ENCODE measurements at places on chromosomes 4 and X. TPM values are rescaled to one million over a fixed set of nuclear protein-coding genes. Genes with fewer than 3 reads are reported as not detected.

- DNase-seq: no peak
Measured at GRCh38 chr4:82774711-82775171, 23.9 kb downstream of the SCD5 start.

DNA sequence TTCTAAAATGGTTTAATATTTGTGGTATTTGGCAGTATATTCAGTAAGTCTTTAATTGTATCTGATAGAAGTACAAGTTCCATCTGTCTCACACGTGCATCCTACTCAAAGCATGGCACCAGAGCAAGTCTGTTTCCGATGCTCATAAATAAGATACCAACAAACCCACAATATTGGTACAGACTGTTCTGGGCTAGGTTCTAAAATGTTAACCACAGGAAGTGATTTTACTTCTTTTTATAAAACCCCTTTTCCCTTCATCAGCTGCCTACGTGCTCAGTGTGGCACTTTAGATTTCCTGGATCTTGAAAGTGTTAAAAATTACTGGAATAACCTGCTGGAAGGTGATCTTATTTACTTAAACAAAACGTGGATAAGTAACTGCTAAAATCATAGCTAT, 165.1 kb downstream of the CFAP299 start:
- no peak for DNase-seq

DNA sequence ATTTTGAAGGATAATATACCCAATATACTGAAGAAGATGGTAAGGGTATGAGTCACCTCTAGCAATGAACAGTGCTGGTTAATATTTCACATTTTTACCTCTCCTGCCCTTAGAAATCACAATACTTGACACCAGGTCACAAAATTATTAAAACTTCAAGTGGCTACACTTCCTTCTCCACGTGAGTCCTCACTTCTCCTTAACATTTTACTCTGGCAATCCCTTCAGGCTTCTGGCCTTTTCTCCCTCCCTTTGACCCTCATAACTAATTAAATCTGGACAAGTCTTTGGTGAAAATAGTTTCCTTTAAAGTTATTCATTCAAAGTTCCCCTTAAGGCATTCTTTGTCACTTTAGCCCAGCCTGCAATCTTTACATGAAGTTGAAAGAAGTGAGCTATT, 190.4 kb downstream of the UNC5C start:
- DNase-seq: no peak

- DNase-seq: no peak
Measured at GRCh38 chrX:100674705-100675104, 30.7 kb downstream of the SRPX2 start.

GRCh38 chrX:154378059-154378798, 866 bp upstream of the EMD start:
- peak; percentile 57 for DNase-seq

- DNase-seq: no peak
Measured at GRCh38 chrX:85619962-85620361, 240.5 kb upstream of the POF1B start.

- no peak for DNase-seq
Measured at GRCh38 chrX:105328773-105329172, 108.3 kb upstream of the TEX13A start.

- DNase-seq: no peak
Measured at GRCh38 chr4:83606898-83607297, 71.0 kb downstream of the GPAT3 start.

- DNase-seq: no peak
Measured at GRCh38 chrX:110082161-110082560, 79.2 kb downstream of the TMEM164 start.

DNA sequence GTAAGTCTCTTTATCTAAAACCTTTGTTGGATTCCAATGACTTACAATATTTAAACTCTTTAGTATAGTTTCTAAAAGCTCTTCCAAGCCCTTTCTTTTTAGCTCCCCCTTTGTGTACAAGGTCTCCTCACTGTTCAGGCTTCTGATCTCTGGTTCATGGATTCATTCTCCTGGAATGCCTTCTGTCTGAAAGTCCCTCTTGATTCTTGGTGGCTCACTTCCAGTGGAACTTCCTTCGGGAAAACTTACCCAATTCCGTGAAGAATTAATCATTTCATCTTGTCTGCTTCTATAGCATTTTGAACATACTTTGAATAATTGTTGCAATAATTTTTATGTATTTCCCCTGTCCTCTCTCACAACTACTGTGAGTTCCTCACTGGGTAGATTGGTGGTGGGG, 3.6 kb downstream of the ARHGAP24 start:
- no peak for DNase-seq

DNA sequence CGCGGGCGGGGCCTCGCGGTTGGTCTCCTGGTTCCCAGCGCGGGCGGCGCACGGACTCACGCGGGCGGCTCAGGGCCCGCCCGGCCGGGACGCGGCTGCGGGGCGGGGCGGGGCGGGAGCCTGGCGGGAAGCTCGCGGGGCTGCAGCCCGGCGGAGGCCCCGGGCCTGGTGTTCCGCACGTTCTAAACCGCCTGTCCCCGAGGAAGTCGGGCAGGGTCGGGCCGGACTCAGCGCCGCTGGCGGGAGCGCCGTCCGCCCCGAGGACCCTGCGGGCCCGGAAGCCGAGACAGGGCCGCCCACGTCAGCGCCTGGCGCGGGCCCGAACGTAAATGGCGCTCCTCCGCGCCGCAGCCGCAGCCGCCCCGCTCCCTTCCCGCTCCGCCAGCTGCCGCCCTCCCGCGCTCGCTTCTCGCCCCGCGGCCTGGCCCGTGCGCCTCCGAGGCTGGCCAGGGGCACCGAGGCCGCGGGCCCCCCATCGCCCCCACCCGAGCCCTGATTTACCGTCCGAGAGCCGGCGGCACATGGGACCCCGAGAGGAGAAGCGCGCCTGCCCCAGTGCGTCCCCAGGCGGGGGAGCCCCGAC, 309 bp upstream of the CTBP1 start:
- peak; percentile 89 for DNase-seq

- no peak for DNase-seq
Measured at GRCh38 chr4:128456171-128456570, 168.6 kb upstream of the PGRMC2 start.

- peak; percentile 5 for DNase-seq
Measured at GRCh38 chr4:4849524-4850193, 9.8 kb upstream of the MSX1 start.

DNA sequence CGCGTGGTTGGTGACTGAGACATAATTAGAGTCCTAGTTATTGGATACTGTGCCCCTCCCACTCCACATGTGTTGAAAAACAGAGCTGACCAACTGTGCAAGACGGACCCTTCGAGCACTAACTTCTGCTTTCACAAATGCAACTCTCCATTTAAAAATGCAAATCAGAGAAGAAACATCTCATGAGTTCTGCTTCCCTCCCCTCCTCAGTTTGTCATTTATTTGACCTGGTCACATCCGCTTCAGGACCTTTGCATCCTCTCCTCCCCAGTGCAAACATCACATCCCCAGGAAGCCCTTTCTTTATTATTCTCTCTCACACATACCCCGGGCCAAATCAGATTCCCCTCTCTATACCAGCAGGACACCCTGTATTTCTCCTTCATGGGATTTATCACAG, 38.1 kb upstream of the NOCT start:
- no peak for DNase-seq

- DNase-seq: no peak
Measured at GRCh38 chrX:56794404-56795230, 65.6 kb downstream of the NBDY start.

GRCh38 chr4:72314869-72315268, 254.2 kb downstream of the ADAMTS3 start:
- no peak for DNase-seq

DNA sequence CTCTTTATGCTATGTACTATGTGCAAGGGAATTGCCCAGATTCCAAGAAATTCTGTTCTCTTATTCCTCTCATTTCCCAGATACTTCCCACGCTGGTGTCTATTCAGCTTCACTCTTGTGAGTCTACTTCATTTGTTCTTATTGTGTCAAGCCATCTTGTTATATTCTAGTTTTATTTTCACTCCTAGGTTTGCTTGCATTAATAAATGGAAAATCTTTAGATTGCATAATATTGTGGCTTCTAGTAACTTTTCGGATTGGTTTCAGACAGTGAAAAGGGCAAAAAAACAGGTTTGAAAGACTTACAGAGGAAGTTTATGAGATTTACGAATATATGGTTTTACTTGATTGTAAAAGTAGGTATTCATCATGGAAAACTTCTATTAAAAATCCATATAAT, 128.4 kb downstream of the BTC start:
- DNase-seq: no peak

GRCh38 chr4:26343038-26343398, 22.2 kb downstream of the RBPJ start:
- DNase-seq: no peak

DNA sequence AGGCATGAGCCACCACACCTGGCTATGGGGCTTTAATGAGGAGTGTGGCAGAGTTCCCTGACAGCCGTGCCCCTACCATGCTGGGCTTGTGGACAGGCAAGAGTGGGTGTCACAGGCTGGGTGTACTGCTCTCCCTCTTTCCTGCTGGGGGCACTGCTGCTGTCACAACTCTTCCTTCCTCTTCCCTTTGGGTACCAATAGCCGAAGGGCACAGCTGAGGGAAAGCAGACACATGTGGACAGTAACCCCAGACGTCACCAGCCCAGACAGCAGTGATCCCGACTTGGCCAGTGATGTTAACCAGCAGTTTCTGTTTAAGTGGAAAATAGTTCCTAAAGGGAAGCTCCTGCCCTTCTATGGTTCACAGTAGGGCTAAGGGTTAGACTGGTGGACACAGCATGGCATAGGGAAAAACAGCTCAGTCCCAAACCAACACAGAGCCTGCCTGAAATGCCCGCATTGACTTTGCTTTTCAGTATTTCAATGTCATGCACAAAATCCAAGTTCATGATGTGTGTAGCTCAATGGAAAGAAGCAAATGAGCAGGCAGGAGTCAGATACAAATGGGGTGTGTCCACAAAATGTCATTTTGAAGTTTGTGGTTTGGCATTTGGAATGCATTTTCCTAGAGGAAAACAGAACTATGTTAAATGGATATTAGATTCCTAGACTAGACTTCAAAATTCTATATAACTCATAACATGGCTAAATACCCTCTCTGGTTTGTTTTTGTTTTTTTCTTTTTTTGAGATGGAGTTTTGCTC, 24.9 kb upstream of the DDX3X start:
- DNase-seq: no peak

DNA sequence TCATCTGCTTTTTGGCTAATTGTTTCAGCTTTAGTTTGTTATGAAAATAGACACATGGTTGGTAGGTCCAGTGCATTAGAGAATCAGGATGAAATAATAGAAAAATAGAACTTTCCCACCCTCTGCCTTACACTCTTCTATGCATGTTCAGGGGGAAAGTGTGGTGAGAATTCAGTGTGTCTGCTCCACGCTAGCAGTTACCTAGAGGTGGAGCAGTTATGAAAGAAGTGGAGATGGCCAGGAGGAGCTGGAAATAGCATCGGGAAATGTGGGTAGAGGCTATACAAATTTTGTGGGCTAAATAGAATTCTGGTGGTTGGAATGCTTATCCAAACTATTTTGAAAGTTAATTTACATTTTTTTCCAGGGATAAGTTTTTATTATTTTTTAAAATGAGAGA, 91.4 kb upstream of the MAD2L1 start:
- DNase-seq: no peak

GRCh38 chr4:74446193-74446868, 1.4 kb downstream of the AREG start:
- no peak for DNase-seq

- DNase-seq: no peak
Measured at GRCh38 chr4:48752726-48753125, 27.4 kb downstream of the FRYL start.

DNA sequence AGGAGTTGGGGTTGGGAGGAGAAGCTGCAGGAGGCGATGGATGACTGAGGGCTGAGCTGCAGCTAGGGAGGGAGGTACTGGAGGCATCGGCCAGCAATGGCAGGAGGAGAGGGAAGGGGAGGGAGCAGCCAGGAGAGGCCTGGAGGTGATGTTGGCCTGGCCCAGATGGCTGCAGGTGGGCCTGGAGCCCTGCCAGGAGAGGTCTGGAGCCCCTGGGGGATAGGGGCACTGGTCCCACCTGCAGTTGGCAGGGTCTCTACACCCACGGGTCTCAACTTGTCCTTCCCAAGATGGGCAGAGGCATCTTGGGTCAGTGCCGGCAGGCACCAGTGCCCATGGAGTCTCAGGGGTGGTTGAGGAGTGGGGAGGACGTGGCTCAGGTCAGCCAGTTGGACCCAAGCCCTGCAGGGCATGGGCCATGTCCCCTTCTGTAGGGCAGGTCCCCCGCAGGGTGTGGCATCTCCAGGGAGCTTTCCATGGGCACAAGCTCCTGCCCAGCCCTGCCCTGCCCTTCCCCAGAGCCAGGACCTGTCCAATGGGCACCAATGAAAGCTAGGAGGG, 2.7 kb upstream of the MXD4 start:
- peak; percentile 24 for DNase-seq

GRCh38 chr4:1809754-1810502, 16.8 kb downstream of the FGFR3 start:
- DNase-seq: peak; percentile 83

- no peak for DNase-seq
Measured at GRCh38 chr4:40515037-40515397, 114.6 kb downstream of the RBM47 start.

DNA sequence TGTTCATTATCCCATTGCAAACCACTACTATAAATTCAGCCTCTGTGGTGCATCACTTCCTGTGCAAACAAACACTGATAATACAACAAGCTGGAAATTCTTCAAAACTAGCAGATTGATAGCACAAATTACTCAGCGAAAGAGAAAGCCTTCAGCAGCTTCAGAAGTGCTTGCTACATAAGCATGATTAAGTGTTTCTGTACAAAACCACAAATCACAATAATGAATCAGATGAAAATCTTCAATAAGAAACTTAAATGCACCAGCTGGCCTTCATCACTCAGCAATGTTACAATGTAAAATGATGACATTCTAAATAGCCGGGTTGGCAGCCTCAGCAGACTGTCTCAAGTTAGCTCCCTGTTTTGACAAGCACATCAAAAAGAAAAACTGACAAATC, 262.2 kb downstream of the SPOCK3 start:
- DNase-seq: no peak

GRCh38 chr4:66123831-66124413, 453.6 kb upstream of the EPHA5 start:
- no peak for DNase-seq

DNA sequence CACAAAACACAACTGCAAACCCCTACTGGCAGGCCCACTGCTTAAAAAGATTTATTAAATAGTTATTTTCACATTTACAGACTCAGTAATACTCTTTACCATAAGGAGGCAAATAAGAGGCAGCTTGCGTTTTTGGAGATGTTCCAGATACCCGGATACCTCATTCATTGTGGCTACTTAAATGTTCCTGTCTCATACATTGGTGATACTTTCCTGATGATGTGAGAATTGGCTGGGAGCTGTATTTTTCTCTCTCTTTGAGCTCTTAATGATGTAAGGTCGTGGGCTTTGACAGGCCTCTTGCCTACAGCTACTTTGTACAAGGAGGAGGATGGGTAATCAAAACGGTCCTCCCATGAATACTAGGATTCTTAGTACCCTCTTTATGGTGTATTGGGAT, 101.5 kb downstream of the AKAP4 start:
- DNase-seq: no peak

GRCh38 chr4:176638992-176639391, 153.7 kb downstream of the VEGFC start:
- DNase-seq: no peak

The PLAC1 gene
- total RNA-seq: not detected

The SAGE1 gene
- not detected for total RNA-seq

The DDX3X gene
- total RNA-seq: 272 TPM

The UGT2A2 gene
- not detected for total RNA-seq

The ATP8A1 gene
- 20.4 TPM for total RNA-seq

The TFE3 gene
- total RNA-seq: 15.7 TPM

The YY2 gene
- total RNA-seq: 0.49 TPM

The PRMT9 gene
- total RNA-seq: 6.0 TPM

The CHRDL1 gene
- 3.0 TPM for total RNA-seq

The CYBB gene
- 180 TPM for total RNA-seq

The TBC1D8B gene
- total RNA-seq: 2.5 TPM

The MAGEA1 gene
- not detected for total RNA-seq

The STARD8 gene
- total RNA-seq: 5.6 TPM

The BEX4 gene
- total RNA-seq: 34.9 TPM

Data from heart left ventricle (tissue), 16 donors.